ENCODE measurements at places on chromosomes 1 and 21.

GRCh38 chr1:11674488-11674887 lies 6.5 kb downstream of the MAD2L2 start:
- DNase-seq = no peak

DNA sequence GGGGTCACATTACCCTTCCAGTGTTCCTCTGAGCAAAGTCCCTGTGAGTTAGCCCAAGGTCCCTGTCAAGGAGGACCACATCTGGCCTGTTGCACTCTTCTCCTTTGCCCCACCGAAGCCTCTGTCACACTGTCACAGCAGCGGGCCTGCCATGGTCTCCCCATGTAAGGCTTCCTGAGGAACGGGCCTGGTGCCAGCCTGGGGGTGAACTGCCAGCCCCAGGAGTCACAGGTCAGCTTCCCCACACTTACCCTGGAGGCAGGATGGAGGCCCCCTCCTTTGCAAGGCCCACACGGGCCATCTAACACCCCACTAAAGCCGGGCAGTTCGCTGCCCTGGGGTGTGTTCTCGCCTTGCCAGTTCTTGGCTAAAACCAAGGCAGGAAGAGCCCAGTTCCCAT lies 14.1 kb downstream of the TNFRSF1B start:
- no peak for DNase-seq

DNA sequence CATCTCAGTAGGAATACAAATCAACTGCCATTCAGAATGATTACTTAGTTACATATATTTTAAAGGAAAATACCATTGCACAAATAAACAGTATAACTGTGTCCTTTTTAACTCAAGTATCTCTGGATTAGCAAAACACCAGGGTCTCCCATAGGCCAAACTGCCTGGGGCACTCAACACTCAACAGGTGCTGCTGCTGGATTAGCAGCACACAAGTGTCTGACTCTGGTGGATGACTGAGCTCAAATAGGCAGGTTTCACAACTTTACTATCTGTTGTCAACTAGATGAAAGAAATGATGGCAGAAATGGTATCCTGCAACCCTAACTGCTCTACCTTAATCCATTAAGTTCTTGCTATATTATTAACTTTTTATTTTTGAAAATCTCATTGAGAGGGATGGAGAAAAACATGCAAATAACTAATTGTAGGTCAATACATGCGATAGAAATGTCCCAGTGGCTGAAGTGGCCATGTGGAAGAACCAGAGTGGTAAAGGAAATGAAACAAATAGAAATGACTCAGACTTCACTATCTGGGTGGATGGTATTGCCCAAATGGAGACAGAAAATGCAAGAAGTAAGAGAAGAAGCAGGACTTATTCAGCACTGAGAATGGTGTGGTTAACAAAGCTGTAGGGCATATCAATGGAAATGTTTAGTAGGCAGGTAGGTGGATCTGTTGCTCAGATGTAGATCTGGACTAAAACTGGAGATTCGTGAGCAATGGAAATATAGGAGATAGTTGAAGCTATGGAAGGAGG lies 90.8 kb upstream of the CCDC190 start:
- no peak for DNase-seq

- DNase-seq = no peak
Measured at GRCh38 chr1:188906921-188907641, 1570.6 kb downstream of the BRINP3 start.

- no peak for DNase-seq
Measured at GRCh38 chr21:42346866-42347600, 3.8 kb downstream of the TFF2 start.

DNA sequence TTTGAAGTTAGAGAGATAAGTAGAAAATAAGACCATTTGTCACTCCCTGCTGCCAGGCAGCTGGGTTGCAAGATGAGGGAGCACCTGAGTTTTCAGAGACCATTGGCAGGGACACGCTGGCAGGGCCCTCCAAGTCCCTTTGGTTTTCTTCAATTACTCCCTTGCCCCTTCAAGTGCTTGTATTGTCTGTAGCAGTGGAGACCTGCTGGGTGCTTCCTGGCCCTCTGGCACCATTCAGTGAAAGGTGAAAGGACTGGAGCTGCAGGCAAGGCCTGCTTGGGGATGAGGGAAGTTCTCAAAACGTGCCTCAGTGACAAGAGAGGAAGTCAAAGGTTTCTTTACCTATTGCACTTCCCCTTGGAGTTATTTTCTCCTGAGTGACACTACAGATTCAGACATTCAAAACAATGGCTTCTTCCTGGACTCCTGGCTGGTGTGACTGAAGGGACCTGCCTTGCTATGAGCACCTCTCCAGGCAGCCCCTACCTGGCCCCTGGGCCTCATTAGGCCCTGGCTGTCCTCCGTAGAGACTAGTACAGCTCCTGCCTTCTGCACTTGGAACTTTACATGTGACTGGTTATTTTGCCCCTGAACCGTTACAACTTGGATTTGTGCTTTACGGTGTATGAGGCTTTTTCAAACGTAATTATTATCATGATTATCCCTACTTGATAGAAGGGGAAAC lies 100.1 kb downstream of the C1orf21 start:
- DNase-seq = no peak

Measured in SK-N-MC (cell line).